ENCODE measurements at places on chromosomes 6 and 20. TPM values are rescaled to one million over a fixed set of nuclear protein-coding genes. Genes with fewer than 3 reads are reported as not detected.
A peak's percentile ranks its signal among the peaks of the same experiment; 100 is the strongest.

- no peak overlapping the region for H3K4me3 ChIP-seq
- H3K36me3 ChIP-seq: peaks cover 50% of the 10 kb centered on the region
- H3K27ac ChIP-seq: no peak overlapping the region
- no peaks in the 10 kb centered on the region for H3K27me3 ChIP-seq
- H3K4me1 ChIP-seq: peaks cover 35% of the 10 kb centered on the region
Observed at GRCh38 chr6:38684237-38684636, 18.7 kb downstream of the GLO1 start.

DNA sequence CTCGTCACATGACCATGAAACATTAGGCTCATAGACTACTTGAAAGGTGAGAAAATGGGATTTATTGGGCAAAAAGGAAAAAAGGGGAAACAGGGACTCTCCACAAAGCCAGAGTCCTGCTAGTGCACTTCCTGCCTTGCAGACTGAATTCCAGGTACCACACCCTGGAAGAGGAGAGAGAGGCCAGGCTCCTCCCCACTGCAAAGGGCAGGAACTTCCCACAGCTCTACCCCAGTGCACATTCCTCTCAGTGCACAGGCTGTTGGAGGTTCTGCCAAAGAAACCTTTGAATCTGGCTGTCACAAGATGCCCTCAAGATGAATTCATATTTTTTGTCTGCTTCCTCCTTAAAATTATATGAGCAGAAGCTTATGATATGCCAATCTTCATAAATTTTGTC, 920.4 kb upstream of the GJE1 start:
- no peaks in the 10 kb centered on the region for H3K27me3 ChIP-seq
- DNase-seq: no peak
- no peaks in the 10 kb centered on the region for H3K36me3 ChIP-seq
- H3K27ac ChIP-seq: no peak overlapping the region

GRCh38 chr20:62303062-62303339, 204 bp downstream of the ADRM1 start:
- H3K36me3 ChIP-seq: peaks cover 39% of the 10 kb centered on the region
- peak overlapping the region; percentile 92 for H3K4me3 ChIP-seq
- no peaks in the 10 kb centered on the region for H3K27me3 ChIP-seq
- peak overlapping the region; percentile 96 for H3K27ac ChIP-seq
- peaks cover 30% of the 10 kb centered on the region for H3K4me1 ChIP-seq
- no peak for DNase-seq

Gene BMP7
- total RNA-seq: not detected

- no peak overlapping the region for H3K27ac ChIP-seq
- H3K4me3 ChIP-seq: no peak overlapping the region
- no peaks in the 10 kb centered on the region for H3K4me1 ChIP-seq
- no peak for DNase-seq
- no peaks in the 10 kb centered on the region for H3K36me3 ChIP-seq
Observed at GRCh38 chr6:91366781-91367180, 779.9 kb upstream of the MAP3K7 start.

- no peaks in the 10 kb centered on the region for H3K4me1 ChIP-seq
- peaks cover 7% of the 10 kb centered on the region for H3K27me3 ChIP-seq
- no peak overlapping the region for H3K4me3 ChIP-seq
- no peaks in the 10 kb centered on the region for H3K36me3 ChIP-seq
- no peak overlapping the region for H3K27ac ChIP-seq
Observed at GRCh38 chr20:54405540-54405939, 69.9 kb upstream of the DOK5 start.

Gene KCNK15
- 0.09 TPM for total RNA-seq

Gene CNR1
- 4.4 TPM for total RNA-seq

GRCh38 chr6:122853259-122853995, 64.4 kb downstream of the SMPDL3A start:
- H3K27ac ChIP-seq: no peak overlapping the region
- no peak overlapping the region for H3K4me3 ChIP-seq
- H3K36me3 ChIP-seq: no peaks in the 10 kb centered on the region
- no peaks in the 10 kb centered on the region for H3K27me3 ChIP-seq

Gene ZNF311
- total RNA-seq: 0.31 TPM

Data from activated B cell treated with CpG ODN at 0.5 μM for 24 hours (primary cell).